Effector memory CD8-positive, alpha-beta T cell (primary cell): ENCODE measurements at places on chromosomes 5 and 9.

DNA sequence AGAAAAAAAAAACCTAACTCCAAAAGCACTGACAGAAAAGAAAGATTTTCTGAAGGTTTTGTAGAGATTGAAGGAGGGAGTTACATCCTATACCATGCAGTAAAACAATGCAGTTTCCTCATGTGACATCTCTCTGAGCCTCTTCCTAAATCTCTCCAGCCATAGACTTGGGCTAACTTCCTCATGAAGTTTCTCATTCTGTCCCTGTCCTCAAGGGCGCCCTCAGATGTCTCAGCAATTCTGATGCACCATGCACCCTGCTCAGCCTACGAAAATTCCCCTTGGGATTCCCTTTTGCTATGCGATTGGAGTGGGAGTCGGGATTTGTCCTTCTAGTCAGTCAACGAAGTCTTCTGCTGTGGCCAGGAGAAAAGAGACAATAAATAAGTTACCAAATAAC lies 68.9 kb downstream of the FAT2 start:
- DNase-seq: no peak

DNA sequence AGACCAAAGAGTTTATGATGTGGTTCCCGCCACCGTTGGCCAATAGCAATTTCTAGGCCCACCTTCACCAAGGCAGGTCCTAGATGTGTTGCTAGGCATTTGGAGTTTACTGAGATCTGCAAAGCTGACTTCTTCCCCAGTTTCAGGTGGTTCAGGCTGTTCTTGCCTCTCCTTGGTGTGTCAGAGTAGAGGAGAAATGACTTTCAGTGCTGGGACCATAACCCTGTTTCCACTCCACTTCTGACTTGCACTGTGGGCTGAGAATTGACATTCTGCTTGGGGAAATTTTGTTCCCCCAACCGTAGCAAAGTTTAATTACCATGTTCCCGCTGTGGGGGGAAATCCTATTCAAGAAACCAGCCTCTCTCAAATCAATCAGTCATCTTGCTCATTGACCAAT lies 128.0 kb upstream of the GABRP start:
- DNase-seq: no peak

DNA sequence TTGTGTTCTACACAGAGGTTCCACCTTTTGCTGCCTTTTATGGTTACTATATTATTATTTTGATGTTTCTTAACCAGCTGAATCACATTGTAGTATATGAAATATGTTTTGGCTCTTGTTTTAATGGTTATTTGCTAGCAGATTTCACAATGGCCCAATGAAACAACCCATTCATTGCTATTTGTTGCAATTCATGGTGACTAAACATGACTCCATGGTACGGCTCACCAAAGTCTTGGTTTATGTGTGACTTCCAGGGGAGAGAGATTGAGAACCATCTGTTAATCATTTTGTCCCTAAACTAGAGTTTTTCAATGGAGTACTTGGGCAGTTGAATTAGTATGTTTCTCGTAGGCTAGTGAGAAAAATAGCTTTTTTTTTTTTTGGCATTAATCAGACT lies 108.4 kb downstream of the GHR start:
- no peak for DNase-seq

DNA sequence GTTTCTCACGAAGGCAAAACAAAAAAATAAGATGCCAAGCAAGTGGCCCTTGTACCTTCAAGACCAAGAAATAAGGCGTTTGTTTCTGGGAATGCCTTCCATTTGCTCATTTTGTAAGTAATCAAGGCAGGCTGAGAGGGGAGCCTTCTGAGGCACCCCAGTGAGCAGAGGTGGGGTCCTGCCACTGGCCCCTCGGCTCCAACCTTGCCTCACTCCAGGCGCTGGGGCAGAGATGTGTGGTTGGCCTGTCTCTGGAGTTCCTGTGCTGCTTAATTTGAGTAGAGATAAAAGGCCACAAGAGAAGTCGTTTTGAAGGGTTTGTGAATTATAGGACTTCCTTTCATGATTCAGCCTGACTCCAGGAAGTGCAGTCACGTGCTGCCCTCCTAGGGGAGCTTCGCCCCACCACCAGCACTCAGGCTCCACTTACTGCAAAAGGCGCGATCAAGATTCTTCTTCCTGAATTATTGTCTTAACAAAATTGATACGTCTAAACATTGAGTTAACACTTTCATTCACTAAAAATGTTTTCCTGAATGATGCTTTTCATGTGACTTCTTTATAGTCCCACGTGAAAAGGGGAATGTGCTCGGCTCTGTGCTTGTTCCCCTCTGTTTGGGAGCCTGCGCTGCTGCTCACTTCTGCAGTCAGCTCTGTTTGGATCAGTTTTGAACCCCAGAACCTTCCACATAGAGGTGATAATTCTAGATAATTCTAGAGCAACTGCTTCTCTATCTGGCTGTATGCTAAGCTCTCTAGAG lies 13.7 kb downstream of the SYK start:
- no peak for DNase-seq

DNA sequence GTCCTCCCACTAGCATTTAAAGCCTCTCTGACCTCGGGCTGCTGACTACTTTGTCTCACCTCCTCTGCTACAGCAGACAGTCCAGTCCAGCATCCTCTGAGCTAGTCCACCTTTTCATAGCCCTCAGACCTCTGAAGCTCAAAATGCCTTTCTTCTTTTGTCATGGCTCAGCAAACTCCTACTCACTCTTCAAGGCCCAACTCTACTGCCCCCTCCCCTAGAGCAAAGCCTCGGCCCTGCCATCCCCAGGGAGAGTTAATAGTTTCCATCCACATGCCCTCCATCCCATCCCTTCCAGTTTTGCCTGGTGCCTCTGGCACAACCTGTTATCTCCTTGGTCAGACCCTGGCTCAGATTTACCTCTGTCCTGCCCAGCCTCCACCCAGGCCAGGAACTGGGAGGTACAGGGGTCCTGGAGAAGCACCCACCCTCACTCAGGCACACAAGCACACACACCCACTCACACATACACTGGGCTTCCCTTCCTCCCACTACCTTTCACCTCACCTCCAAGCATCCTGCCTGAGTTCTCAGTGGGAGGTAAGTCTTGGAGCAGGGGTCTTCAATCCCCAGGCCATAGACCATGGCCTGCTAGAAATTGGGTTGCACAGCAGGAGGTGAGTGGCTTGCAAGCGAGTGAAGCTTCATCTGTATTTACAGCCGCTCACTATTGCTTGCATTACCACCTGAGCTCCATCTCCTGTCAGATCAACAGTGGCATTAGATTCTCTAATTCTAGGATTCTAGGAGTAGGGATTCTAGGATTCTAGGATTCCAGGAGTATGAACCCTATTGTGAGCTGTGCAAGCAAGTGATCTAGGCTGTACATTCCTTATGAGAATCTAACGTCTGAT lies 18.1 kb downstream of the PDLIM4 start:
- no peak for DNase-seq

- no peak for DNase-seq
Measured at GRCh38 chr5:59767681-59768151, 125.8 kb downstream of the PDE4D start.

DNA sequence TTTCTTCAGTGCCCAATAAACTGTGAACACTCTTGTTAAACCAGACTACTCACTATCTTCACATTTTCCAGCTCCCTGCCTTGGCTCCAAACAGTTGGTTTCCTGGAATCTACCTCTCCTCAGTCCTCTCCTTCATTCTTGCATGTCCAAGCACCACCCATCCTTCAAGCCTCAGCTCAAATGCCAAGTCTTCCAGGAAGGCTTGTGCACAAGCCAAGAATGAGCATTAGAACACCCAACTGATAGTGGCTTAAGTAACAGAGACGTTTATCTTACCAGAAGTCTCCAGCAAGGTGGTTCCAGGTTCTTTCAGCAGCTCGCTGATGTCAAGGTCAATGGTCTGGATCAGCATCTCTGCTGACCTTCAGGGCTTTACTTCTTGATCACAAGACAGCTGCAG lies 60.1 kb downstream of the PTPDC1 start:
- no peak for DNase-seq

GRCh38 chr5:30000231-30000630 lies 1193.3 kb upstream of the CDH6 start:
- DNase-seq: no peak

DNA sequence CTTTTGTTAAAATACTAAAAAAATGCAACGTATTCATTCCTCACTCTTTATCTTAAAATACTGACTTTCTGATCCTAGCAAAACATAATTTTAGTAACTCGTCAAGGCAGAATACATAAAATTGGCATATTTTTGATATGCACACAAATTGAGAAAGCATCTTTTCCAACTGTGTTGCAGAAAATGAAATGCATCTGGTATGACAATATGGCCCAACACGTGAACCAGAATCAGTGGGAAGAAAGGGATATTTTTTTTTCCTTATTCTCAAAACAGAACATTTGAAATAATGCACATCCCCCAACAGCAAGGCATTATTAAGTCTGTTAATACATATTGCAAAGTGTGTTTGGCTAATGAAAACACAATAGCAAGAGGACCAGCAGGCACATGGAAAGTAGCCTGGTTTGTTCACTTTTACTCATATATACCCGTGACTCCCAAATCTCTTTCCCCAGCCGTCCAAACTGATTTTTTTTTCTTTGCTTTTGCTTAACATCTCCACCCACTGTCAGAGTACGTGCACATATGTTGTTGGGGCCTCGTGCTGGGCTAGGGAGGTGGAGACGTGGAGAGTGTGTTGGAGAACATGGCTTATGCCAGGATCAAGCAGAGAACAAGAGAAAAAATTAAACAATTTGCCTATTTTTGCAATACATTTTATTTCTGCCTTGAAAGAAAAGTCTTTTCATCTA lies 4.3 kb downstream of the MCTP1 start:
- DNase-seq: no peak

- DNase-seq: no peak
Measured at GRCh38 chr5:177349762-177350161, 1.7 kb downstream of the LMAN2 start.

- no peak for DNase-seq
Measured at GRCh38 chr5:111229871-111230810, 6.0 kb downstream of the CAMK4 start.

DNA sequence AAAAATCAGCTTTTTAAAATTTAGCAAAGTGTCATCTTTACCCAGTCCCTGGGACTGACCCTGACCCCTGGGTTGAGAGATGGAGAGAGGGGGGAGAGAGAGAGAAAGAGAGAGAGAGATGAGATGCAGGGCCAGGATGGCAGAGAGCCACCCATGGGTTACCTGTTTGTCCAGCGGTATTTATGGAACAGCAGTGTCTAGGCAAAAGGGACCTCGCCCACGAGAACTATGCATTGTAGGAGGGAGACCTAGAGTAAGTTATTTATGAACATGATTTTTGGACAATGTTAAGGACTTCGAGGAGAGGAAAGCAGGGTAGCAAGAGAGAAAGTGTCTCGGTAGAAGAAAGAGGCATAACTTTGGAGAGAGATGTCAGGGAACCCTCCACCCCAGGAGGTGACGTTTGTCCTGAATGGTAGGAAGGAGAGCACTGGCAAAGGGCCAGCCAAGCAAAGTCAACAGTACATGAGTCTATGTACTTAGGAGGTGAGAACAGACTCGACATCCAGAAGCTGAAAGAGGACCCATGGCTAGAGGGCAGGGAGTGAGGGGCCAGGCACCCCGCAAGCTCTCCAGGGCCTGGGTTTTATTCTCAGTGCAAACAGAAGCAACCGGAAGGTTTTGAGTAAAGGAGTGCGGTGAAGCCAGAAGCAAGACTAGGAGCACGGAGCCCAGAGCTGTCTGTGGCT lies 30.5 kb upstream of the MSX2 start:
- no peak for DNase-seq

- DNase-seq: no peak
Measured at GRCh38 chr5:1723476-1723875, 76.2 kb downstream of the MRPL36 start.

DNA sequence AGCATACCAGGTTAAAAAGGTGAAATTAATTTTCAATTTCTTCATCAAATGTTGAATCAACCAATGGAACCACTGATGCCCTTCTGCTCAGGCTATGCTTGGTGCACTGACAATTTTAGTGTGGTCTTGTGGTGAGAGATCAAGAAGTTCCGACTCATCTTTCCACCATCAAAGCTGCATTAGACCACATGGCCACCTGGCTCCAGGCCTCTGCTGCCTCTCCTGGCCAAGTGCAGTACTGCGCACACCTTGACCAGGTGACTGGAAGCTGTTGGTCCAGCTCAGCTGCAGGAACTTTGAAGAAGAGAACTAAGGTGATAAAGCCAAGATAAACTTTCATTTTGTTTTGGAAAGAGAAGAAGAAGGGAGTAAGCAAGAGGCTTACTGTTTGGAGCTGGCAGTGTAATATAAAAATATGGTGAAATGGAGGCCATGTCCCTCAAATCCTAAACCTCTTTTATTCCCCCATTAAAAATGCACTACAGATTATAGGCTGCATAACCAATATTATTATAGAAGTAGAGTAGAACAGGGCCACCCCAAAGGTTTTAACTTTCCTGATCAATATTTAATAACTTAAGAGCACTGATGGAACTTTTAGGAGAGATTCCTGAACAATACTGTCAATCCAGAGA lies 315.5 kb upstream of the C9orf72 start:
- DNase-seq: no peak
